ENCODE measurements at places on chromosomes 3 and 15. TPM values are rescaled to one million over a fixed set of nuclear protein-coding genes. Genes with fewer than 3 reads are reported as not detected.

The ALCAM gene
- 423 TPM for total RNA-seq

The FANCD2OS gene
- total RNA-seq: not detected

The THSD4 gene
- 31.1 TPM for total RNA-seq

The SMCO1 gene
- not detected for total RNA-seq

The ALDH1A2 gene
- total RNA-seq: not detected

GRCh38 chr3:183526838-183527427, 28.6 kb downstream of the KLHL6 start:
- no peak overlapping the region for H3K27ac ChIP-seq
- peaks cover 5% of the 10 kb centered on the region for H3K27me3 ChIP-seq
- no peak overlapping the region for H3K4me3 ChIP-seq
- no peaks in the 10 kb centered on the region for H3K4me1 ChIP-seq
- no peak for DNase-seq

GRCh38 chr3:101807888-101808287, 28.9 kb downstream of the NXPE3 start:
- no peak overlapping the region for H3K4me3 ChIP-seq
- no peaks in the 10 kb centered on the region for H3K27me3 ChIP-seq
- no peak overlapping the region for H3K27ac ChIP-seq
- H3K4me1 ChIP-seq: peaks cover 2% of the 10 kb centered on the region
- no peak for DNase-seq

GRCh38 chr3:37955918-37956707, 34.5 kb upstream of the VILL start:
- peak overlapping the region; percentile 60 for H3K27ac ChIP-seq
- H3K27me3 ChIP-seq: no peaks in the 10 kb centered on the region
- peaks cover 8% of the 10 kb centered on the region for H3K4me1 ChIP-seq

- no peaks in the 10 kb centered on the region for H3K36me3 ChIP-seq
- H3K4me3 ChIP-seq: no peak overlapping the region
- no peak overlapping the region for H3K27ac ChIP-seq
Observed at GRCh38 chr3:88632226-88632625, 475.2 kb upstream of the EPHA3 start.

DNA sequence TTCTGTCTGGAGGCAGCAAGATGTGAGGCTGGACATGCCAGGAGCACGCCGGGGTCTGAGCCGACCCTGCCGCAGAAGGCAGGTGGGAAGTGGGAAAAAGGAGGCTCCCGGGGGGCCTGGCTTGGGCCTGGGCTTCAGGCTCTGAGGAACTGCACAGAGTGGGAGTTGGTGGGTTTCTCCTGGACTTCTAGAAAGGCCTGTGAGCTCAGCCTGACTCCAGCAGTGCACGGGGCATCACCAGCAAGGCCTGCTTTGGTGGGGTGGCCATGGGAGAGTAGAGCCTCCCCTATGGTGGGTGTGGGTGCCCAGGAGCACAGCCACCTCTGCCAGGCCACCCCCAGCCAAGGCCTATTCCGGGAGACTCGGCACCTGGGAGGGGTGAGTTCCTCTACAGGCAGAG, 18.1 kb upstream of the SLC41A3 start:
- no peak overlapping the region for H3K4me3 ChIP-seq
- no peaks in the 10 kb centered on the region for H3K36me3 ChIP-seq
- no peak overlapping the region for H3K27ac ChIP-seq
- no peak for DNase-seq
- H3K4me1 ChIP-seq: peaks cover 10% of the 10 kb centered on the region

- no peaks in the 10 kb centered on the region for H3K36me3 ChIP-seq
- peak; percentile 88 for DNase-seq
- no peak overlapping the region for H3K4me3 ChIP-seq
- H3K4me1 ChIP-seq: no peaks in the 10 kb centered on the region
Observed at GRCh38 chr15:35603301-35603700, 57.3 kb upstream of the DPH6 start.

DNA sequence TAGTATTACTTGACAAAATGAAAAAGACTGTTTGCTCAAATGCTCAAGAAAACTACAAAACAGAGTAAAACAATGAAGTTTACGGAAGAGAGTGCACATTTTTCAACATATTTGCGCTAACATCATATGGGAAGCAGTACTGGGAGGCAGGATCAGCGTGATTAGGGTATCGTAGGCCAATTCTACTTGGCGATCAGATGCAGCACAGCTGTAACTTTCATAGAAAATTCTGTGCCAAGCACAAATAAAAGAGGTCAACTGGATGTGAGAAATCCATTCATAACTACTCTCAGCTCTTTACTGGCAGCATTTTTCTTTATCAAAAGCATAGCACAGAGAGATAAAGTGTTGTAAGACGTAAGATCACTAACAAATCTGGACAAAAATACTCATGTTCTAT, 1196.3 kb upstream of the GBE1 start:
- H3K36me3 ChIP-seq: no peaks in the 10 kb centered on the region
- H3K4me1 ChIP-seq: no peaks in the 10 kb centered on the region
- H3K4me3 ChIP-seq: no peak overlapping the region
- no peak overlapping the region for H3K27ac ChIP-seq
- no peak for DNase-seq

DNA sequence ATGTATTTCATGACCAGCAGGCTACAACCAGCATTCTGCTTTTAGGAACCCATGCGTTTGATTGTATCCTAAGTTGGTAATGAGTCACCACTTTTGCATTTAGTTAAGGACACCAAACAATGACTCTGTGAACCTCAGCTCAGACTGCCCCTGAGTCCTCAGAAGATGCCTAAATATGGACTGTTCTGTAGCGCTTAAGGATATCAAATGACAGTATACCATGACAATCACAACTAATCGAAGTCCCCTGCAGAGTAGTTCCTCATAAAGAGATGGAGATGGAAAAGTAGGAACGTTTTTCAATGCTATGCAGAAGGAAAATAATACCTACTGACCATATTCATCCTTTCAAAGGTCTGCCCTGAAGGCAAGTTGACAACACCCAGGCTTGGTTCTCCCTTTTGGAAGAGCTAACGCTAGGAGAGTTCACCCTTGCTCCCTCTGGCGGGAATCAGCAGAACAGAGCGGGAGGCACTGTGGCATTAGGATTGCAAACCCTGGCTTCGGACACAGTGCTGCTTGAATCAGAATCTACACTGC, 508.6 kb downstream of the FHIT start:
- no peak overlapping the region for H3K27ac ChIP-seq
- H3K4me3 ChIP-seq: no peak overlapping the region
- H3K4me1 ChIP-seq: peaks cover 4% of the 10 kb centered on the region
- DNase-seq: peak; percentile 47
- H3K27me3 ChIP-seq: no peaks in the 10 kb centered on the region

DNA sequence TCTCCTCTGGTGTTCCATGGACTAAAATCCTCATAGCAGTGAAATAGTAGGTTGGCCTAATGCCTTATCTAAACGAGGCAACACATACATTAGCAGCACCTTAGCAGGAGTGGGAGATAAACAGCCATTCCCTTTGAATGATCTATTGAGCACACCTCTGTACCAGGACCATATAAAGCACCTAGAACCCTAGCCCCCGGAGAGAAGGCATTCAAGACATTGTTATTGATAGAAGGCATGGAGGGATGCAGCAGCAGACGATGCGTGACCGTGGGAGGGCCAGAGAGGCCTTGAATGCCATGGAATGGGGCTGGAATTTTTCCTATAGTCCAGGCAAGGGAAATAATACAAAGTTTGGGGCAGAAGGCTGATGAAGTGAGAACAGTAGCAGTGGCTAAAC, 6.6 kb upstream of the SEMA5B start:
- no peak overlapping the region for H3K27ac ChIP-seq
- no peaks in the 10 kb centered on the region for H3K36me3 ChIP-seq
- H3K4me1 ChIP-seq: no peaks in the 10 kb centered on the region
- peaks cover 77% of the 10 kb centered on the region for H3K27me3 ChIP-seq
- no peak for DNase-seq
- H3K4me3 ChIP-seq: no peak overlapping the region

DNA sequence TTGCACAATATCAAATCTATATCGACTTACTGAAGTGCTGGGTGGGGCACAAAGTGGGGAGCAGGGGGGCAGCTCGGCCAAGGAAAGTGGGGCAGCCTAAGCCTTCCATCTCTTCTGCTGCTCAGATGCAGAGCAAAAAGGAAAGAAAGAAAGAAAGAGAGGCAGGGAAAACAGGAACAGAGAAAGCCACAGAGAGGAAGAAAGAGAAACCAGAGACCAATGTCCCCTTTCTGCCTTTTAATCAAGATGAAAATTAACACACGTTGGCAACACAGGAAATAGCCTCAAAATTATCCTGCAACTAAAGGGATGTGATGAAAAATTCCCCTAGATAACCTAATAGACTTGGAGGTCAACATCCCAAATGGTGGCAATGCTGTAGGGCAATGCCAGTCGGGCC, 72.2 kb upstream of the RAD18 start:
- peaks cover 6% of the 10 kb centered on the region for H3K27me3 ChIP-seq
- no peak overlapping the region for H3K4me3 ChIP-seq
- H3K27ac ChIP-seq: no peak overlapping the region
- no peaks in the 10 kb centered on the region for H3K36me3 ChIP-seq
- H3K4me1 ChIP-seq: no peaks in the 10 kb centered on the region

Data from IMR-90 (cell line).